ENCODE measurements at places on chromosomes 5 and 9.

DNA sequence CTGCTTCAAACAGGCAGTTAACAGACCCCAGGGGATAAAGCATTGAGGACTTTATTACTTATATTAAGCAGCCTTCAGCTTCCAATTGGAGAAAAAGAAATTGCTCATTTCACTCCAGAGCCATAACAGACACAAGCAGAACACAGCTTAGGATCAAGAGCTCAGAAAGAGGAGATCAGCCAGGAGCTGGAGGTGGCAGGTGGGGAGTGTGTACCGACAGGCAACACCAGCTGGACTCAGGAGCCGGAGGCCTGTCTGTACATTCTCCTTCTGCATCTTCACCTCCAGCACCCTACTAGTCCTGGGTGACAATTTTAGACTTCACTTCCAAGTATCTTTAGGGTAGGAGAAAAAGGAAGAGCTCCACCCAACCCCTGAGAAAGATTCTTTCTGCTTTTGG is 35.8 kb downstream of the NRG2 start:
- no peak for DNase-seq

- DNase-seq, result peak; percentile 83
Measured at GRCh38 chr9:129888293-129889121, 53.2 kb downstream of the USP20 start.

- no peak for DNase-seq
Measured at GRCh38 chr5:81506378-81506777, 112.4 kb upstream of the ACOT12 start.

DNA sequence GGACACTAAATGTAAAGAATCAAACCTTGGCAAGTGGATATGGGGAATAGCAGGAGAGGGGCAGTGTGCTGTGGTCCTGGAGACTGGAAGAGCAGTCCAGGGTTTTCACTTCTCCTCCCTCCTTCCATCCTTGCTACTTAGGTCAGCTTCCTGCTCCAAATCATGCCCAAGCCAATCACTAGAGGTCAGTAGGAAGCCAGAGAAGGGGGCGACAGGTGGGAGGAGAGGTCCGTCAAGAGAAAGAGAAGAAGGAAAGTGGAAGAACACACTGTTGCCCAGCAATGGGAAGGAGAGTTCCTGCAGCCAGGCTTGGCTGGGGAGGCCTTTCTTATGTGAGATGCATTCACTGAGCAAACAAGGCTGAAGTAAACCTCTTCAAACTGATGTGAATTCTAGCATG is 289.6 kb downstream of the DTWD2 start:
- DNase-seq, result no peak

DNA sequence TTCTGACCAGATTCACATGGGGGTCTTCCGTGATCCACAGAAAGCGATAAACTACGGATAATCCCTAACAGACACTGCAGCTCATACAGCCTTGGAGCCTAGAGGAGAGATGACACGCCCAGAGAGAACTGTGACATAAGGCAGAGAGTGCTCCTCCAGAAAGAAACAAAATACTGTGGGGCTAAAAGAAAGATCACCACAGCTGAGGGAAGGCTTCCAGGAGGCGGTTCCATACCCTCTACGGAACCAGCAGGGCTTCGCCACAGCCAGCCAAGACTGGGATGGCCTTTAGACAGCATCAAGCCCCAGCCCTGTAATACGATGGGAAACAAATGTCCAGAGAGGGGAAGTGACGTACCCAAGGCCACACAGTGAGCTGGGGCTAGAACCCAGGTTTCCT is 19.3 kb downstream of the GPX3 start:
- no peak for DNase-seq

GRCh38 chr5:139745800-139746690 is 49.6 kb upstream of the PSD2 start:
- peak; percentile 21 for DNase-seq

DNA sequence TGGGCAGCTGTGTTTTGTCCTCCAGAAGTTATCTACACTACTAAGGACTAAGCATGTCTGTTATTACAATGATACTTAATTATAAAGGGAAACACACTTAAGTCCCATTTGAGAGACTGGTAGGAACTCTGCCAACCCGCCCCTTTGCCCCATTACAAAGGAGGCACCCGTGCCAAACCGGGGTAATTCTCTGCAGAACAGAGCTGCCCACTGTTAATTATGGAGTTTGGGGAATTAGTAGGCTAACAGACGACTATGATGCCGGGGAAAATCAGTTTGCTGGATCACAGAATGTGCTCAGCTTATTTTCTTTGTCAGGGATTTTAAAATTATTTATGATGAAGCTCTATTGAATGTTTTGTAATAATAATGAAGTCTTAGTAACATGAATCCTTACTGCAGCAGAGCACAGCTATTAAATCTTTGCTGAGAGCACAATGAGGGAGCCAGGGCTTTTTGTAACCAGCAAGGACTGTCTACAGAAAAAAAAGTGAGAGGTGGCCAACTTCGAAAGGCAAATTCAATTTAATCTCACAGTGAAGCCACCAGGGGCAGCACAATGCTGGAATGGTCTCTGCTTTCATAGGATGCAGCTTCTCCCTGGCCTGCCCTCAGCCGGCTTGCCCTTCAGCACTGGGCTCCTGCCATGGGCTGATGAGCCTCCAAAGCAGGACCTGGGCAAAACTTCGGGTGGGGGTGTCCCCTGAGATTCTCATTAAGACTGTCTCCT is 134.5 kb downstream of the GNAQ start:
- DNase-seq, result no peak

- no peak for DNase-seq
Measured at GRCh38 chr5:142913728-142914338, 143.7 kb downstream of the ARHGAP26 start.

- no peak for DNase-seq
Measured at GRCh38 chr5:56142233-56142613, 90.9 kb downstream of the ANKRD55 start.

GRCh38 chr5:174217527-174217926 is 172.0 kb downstream of the NSG2 start:
- DNase-seq, result no peak

GRCh38 chr5:1137567-1138444 is 25.9 kb upstream of the SLC12A7 start:
- no peak for DNase-seq

DNA sequence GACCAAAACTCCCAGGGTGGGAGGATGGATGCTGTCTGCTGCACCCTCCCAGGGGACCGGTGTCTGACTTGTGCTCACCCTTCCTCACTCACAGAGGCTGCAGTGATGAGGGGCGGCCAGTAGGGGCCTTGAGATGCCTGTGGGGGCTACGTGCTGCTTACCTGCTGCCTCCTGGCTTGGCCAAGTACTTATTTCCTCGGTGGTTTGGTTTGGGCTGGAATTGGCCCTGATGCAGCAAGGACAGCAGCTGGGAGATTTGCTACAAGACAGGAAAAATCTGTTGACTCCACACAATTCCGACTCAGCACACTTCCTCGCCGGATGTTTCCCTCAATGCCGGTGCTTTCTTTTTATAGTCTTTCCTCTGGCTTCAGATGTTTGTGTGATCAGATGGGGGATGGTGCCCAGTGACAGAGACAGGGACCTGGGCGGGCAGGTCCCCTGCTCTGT is 6.6 kb downstream of the PCDH12 start:
- no peak for DNase-seq

- no peak for DNase-seq
Measured at GRCh38 chr9:88996921-88997235, 5.6 kb downstream of the S1PR3 start.

DNA sequence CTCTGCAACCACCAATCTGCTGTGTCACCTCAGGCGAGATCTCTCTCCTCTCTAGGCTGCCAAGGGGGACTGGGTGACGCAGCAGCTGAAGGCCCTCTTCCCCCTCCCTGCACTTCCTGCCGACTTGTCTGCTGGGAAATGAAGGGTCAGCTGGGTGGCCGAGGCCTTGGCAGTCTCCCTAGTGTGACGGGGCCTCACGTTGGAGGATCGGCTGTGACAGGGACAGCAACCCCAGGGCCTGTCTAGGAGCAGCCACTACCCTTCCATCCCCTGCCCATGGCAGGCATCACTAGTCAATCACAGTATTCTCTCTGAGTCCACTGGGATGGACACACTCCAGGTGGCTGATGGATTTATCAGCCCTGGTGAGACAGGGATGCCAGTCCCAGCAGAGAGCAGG is 107.3 kb upstream of the SARDH start:
- DNase-seq, result no peak

DNA sequence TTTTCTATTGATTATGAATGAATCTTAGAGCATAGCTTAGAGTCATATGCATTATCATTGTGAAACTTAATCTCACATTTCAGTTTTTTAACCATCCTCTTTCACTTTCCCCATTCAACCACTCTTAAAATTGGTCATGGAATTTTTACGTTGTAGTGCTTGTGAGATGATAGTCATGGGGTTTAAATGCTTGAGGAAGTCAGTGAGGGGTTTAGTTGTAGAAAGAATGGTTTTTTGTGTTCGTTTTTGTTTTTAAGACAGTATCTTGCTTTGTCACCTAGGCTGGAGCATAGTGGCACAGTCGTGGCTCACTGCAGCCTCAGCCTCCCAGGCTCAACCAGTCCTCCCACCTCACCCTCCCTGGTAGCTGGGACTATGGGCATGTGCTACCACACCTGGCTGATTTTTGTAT is 19.6 kb downstream of the UGCG start:
- no peak for DNase-seq

DNA sequence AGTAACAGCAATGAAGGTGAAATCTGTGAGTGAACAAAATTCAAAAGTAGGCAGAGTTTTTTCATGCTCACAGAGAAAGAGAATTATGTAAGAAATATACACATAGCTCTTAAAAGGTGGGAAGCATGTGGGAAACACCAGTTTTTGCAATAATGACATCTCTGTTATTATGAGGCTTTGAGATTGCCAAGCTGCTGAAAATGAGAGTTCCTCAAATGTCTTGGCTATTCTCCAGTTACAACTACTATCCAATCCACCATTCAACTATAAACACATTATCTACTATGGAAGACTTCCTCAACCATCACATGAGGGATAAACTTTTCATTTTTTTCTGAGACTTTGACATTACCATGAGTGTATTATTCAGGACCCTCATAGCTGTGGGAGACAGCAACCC is 420.8 kb upstream of the ACTBL2 start:
- DNase-seq, result no peak

GRCh38 chr5:160082614-160083500 is 36.4 kb downstream of the PWWP2A start:
- no peak for DNase-seq

GRCh38 chr9:36796671-36797419 is 224.2 kb downstream of the MELK start:
- DNase-seq, result no peak

GRCh38 chr5:1959725-1960581 is 77.2 kb upstream of the IRX4 start:
- DNase-seq, result no peak

GRCh38 chr5:143968071-143968878 is 156.3 kb downstream of the HMHB1 start:
- no peak for DNase-seq

- no peak for DNase-seq
Measured at GRCh38 chr9:76537150-76537646, 78.2 kb downstream of the GCNT1 start.

DNA sequence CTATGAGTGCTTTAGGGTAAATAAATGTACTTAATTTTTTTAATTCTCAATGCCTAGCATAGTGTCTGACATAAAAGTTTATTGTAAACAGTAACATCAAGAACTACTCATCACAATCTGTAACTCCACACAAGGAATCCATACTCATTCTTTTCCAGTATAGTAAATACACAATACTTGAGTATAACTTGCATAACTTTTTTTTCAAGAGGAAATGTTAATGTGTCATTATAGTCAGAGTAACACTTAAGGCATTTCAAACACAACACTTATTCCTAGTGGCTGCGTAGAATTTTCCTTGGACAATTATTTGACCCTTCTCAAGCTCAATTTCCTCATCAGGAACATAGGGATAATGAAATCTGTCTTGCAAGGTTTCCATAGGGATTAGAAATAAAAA is 584.3 kb downstream of the CAAP1 start:
- no peak for DNase-seq

DNA sequence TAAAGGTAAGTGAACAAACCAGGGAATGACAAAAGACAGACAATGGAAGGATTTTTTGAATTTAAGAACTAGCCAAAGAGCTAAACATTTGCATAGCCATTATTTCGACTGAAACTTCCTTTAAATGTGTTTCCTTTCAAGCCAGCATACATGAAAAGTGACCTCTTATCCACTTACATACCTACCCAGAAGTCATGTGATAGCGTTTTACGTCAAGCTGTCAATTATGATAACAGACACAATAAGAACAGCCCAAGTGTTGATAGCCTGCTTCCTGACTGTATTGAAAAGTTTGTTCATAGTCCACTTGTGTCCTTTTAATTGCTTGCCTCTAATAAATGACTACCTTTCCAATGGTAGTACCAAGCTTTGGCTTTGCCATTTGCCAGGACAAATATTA is 206.0 kb downstream of the NFIB start:
- no peak for DNase-seq

GRCh38 chr5:32600054-32600622 is 14.8 kb downstream of the SUB1 start:
- no peak for DNase-seq

- no peak for DNase-seq
Measured at GRCh38 chr9:124222109-124222508, 35.6 kb upstream of the NEK6 start.

GRCh38 chr5:103114440-103114839 is 5.5 kb downstream of the GIN1 start:
- DNase-seq, result no peak

GRCh38 chr5:39503155-39503554 is 78.4 kb upstream of the DAB2 start:
- DNase-seq, result no peak

DNA sequence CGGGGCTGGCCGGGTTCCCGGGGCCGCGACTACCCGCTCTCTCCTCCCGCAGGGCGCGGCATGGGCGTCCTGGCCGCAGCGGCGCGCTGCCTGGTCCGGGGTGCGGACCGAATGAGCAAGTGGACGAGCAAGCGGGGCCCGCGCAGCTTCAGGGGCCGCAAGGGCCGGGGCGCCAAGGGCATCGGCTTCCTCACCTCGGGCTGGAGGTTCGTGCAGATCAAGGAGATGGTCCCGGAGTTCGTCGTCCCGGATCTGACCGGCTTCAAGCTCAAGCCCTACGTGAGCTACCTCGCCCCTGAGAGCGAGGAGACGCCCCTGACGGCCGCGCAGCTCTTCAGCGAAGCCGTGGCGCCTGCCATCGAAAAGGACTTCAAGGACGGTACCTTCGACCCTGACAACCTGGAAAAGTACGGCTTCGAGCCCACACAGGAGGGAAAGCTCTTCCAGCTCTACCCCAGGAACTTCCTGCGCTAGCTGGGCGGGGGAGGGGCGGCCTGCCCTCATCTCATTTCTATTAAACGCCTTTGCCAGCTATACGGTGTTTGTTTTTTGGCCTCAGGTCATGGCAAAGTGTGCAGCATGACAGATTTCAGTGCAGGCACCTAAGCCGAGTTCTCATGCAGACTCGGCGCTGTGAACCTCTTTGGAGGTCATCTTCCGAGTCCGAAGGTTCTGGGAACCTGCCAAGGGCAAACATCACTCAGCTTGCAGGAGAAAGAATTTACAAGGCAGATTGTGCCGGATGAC is 516 bp downstream of the MRPL41 start:
- no peak for DNase-seq

Measured in T-helper 9 cell (primary cell).